Common myeloid progenitor, CD34-positive (primary cell): ENCODE measurements at places on chromosomes 5 and 9.

- DNase-seq = no peak
Observed at GRCh38 chr9:123000371-123001068, 32.9 kb upstream of the GPR21 start.

DNA sequence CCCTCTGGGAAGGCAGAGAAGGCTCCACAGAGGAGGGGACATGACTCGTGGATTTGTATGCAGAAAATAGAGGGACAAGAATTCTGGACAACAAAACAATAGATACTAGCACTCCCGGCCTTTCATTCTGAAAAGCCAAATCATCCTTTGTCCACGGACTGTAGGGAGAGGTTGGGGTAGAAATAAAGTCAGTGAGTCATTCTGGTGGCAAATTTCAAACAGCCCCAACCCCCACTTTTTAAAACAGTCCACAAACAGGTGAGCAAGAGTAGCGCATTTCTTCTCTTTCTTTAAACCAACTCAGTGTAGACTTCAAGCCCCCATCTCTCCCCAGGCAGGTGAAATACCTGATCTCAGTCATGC lies 56.1 kb downstream of the PTPDC1 start:
- no peak for DNase-seq

DNA sequence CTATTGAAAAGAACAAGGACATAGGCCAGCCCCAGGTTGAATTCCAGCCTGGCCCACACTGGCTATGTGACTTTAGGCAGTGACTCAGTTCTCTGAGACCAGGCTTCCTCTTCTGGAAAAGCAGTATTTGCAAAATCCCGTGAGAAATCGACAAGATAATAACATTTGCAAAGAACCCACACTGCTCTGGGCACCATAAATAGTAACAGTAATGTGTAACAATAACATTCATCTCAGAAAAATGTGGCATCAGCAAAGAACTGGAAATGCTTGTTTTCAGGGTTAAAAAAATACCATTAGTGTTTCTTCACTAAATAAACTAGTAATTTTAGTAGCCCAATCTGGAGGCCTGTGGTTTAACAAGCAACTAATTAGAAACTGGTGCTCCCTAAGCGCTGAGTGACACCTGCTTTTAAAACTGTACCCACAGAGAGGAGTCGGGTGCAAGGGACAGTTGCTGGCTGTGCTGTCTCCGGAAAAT lies 148.4 kb downstream of the TTLL11 start:
- no peak for DNase-seq

- no peak for DNase-seq
Observed at GRCh38 chr9:125972012-125972729, 225.0 kb downstream of the PBX3 start.

DNA sequence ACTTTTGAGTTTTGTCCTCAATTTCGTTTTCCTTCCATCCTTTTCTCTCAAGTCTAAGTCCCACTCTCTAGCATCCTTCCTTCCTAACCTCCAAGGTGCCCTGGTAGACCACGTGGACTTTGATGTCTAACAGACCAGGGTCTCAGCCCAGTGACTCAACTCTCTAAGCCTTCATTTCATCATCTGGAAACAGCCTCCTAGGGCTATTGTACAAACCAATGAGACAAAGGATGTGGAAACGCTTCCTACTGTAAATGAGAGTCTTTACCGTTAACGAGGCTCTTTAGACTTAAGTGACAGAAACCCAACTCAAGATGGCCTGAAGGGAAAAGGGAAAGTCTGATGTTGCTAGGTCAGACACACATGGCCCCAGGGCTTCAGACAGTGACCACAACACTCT lies 49.2 kb upstream of the CPLX2 start:
- DNase-seq = no peak

GRCh38 chr9:31390403-31391025 lies 993.9 kb upstream of the ACO1 start:
- DNase-seq = no peak
